IMR-90 (cell line): ENCODE measurements at places on chromosomes 16 and 17. TPM values are rescaled to one million over a fixed set of nuclear protein-coding genes. Genes with fewer than 3 reads are reported as not detected.

DNA sequence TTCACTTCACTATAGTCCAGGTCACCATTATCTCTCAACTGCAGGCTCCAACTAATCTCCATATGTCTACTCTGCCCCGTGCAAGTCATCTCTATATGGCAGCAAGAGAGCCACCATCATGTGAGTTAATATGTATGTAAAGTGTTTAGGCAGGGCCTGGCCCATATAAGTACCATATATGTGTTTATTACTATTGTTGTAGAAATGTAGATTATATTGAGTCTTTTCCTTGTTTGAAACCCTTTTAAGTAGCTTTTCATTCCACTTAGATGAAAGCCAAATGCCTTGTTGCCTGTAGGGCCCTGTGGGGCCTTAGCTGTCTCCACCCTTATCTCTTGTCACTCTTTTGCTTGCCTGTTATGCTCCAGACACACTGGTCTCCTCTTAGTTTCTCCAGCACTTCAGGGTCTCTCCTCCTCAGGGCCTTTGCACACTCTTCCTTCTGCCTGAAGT is 164.0 kb downstream of the PHKB start:
- H3K27me3 ChIP-seq, result no peaks in the 10 kb centered on the region
- no peak overlapping the region for H3K4me3 ChIP-seq
- no peaks in the 10 kb centered on the region for H3K4me1 ChIP-seq
- H3K36me3 ChIP-seq, result no peaks in the 10 kb centered on the region
- DNase-seq, result no peak

DNA sequence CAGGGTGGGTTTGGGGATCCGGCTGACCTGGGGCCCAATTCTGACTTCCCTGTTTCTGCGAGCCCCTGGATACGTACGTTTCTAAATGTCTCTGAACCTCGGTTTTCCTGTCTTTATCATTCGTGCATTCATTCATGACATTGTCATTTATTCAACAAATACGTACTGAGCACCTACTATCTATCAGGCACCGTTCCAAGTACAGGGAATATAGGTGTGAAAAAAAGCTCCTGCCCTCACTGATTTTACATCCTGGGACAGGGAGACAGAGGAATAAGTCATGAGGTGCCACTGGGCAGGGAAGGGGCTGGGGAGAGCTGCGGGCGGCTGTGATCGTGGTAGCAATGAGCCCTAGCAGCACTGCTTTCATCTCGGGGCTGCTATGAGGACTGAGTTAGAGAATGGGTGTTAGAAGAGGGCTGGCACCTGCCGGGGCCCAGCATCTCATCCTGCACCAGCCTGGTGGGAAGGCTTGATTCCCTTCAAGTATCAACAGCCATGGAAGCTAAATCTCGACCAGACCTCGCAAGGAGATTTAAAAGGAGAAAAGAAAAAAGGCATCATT is 88.3 kb upstream of the DNAH17 start:
- no peak for DNase-seq
- H3K36me3 ChIP-seq, result no peaks in the 10 kb centered on the region
- H3K4me3 ChIP-seq, result no peak overlapping the region
- peaks cover 6% of the 10 kb centered on the region for H3K27me3 ChIP-seq
- no peak overlapping the region for H3K27ac ChIP-seq
- peaks cover 2% of the 10 kb centered on the region; the same call in 1 of the 2 replicates for H3K4me1 ChIP-seq

DNA sequence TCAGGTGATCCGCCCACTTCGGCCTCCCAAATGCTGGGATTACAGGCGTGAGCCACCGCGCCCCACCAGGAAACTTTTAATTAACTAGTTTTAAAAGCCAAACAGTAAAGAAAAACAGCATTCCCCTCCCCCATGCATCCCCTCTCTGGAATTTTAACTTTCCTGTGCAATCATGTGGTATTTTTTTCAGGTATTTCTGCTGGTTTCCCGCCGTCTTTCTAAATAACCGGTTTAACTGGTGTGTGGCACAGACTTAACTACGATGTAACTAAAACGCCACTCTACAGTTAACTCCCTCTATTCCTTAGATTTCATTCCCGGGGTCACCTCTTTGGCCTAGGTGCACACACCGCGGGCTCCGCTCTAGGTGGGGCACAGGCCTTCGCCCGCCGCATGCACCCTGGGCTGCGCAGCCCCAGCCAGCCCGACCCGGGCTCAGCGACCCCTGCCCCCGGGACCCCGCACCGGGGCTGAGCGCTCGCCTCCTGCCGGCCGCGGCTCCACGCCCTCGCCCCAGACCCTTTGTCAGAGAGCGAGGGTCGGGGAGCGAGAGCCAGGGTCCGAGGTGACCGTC is 15.1 kb upstream of the UTP6 start:
- H3K4me1 ChIP-seq, result peaks cover 8% of the 10 kb centered on the region
- H3K27me3 ChIP-seq, result no peaks in the 10 kb centered on the region
- no peak overlapping the region for H3K27ac ChIP-seq
- no peak overlapping the region for H3K4me3 ChIP-seq
- H3K36me3 ChIP-seq, result no peaks in the 10 kb centered on the region

DNA sequence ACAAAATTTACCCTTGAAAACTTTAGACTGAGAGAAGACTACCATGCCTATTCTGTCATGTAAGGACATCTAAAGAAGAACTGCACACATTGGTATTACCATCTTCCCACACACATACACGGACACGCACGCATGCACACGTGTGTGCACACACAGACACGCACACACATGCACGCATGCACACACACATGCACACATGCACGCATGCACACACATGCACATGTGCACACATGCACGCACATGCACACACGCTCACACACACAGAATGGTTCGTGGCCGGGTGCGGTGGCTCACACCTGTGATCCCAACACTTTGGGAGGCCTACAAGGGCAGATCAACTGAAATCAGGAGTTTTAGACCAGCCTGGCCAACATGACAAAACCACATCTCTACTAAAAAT is 296.9 kb upstream of the HSBP1 start:
- no peak overlapping the region for H3K4me3 ChIP-seq
- DNase-seq, result no peak
- no peak overlapping the region for H3K27ac ChIP-seq
- H3K27me3 ChIP-seq, result no peaks in the 10 kb centered on the region
- H3K4me1 ChIP-seq, result no peaks in the 10 kb centered on the region
- H3K36me3 ChIP-seq, result no peaks in the 10 kb centered on the region

- H3K27ac ChIP-seq, result peak overlapping the region; percentile 30
- H3K4me3 ChIP-seq, result peak overlapping the region; percentile 76
- peaks cover 13% of the 10 kb centered on the region for H3K36me3 ChIP-seq
- peaks cover 37% of the 10 kb centered on the region for H3K27me3 ChIP-seq
Measured at GRCh38 chr16:1984347-1985225, 593 bp downstream of the GFER start.

- DNase-seq, result peak; percentile 72
- H3K27me3 ChIP-seq, result no peaks in the 10 kb centered on the region
- H3K4me1 ChIP-seq, result no peaks in the 10 kb centered on the region; the same call in 1 of the 2 replicates
- 0 out of 2 replicates have a peak overlapping the region, but pooled peaks have one; percentile 6 for H3K27ac ChIP-seq
- no peaks in the 10 kb centered on the region for H3K36me3 ChIP-seq
- no peak overlapping the region for H3K4me3 ChIP-seq
Measured at GRCh38 chr16:54373534-54374520, 87.2 kb upstream of the IRX3 start.

DNA sequence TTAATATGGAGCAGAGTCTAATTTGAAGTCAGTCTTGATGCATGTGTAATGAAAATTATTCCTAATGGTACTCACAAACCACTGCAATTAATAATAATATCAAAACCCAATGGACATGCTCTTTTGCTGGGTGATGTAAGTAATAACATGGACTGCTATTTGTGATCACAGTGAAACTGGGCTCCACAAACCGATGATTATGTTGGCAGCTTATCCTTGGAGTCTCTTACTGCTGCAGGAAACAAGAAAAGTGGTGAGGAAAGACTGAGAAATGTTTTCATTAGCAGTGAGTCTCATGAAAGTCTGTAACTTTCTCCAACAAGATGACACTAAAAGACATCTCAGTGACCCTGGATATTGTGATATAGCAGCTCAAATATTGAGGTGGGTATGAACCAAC is 45.2 kb downstream of the TMEM100 start:
- H3K4me3 ChIP-seq, result no peak overlapping the region
- H3K4me1 ChIP-seq, result no peaks in the 10 kb centered on the region
- H3K36me3 ChIP-seq, result no peaks in the 10 kb centered on the region
- H3K27ac ChIP-seq, result no peak overlapping the region

GRCh38 chr16:51161440-51162195 is 10.5 kb upstream of the SALL1 start:
- peaks cover 11% of the 10 kb centered on the region for H3K4me1 ChIP-seq
- DNase-seq, result peak; percentile 37
- peak overlapping the region; percentile 32; the same call in 1 of the 2 replicates for H3K27ac ChIP-seq
- H3K4me3 ChIP-seq, result no peak overlapping the region
- no peaks in the 10 kb centered on the region for H3K36me3 ChIP-seq

GRCh38 chr17:4357671-4358070 is 8.8 kb downstream of the UBE2G1 start:
- H3K36me3 ChIP-seq, result 0 out of 2 replicates have a peak, but pooled peaks cover 1% of the 10 kb centered on the region
- no peaks in the 10 kb centered on the region for H3K27me3 ChIP-seq
- no peak overlapping the region for H3K27ac ChIP-seq
- no peak overlapping the region for H3K4me3 ChIP-seq
- DNase-seq, result no peak
- H3K4me1 ChIP-seq, result peaks cover 4% of the 10 kb centered on the region; the same call in 1 of the 2 replicates

DNA sequence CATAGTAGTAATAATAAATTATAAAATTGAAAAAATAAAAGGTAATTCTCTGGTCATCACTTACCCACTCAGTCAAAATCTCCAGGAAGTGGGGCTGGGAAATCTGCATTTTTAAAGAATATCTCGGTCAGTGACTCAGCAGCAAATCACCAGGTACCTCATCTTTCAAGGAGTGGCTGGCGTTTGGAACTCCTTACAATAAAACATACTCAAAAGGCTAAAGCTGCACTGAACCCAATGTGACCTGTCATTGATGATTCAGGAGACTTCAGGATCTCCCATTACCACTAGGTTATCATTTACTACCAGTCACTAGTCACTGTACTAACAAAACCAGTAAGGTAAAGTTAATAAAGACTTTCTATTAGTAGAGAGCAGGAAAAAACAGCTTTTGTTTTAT is 21.5 kb upstream of the RFFL start:
- no peak overlapping the region for H3K27ac ChIP-seq
- no peaks in the 10 kb centered on the region for H3K27me3 ChIP-seq
- peak; percentile 72 for DNase-seq
- no peaks in the 10 kb centered on the region for H3K36me3 ChIP-seq

GRCh38 chr17:79087428-79088143 is 13.0 kb downstream of the ENGASE start:
- no peak overlapping the region for H3K27ac ChIP-seq
- DNase-seq, result peak; percentile 27
- H3K4me1 ChIP-seq, result no peaks in the 10 kb centered on the region
- no peak overlapping the region for H3K4me3 ChIP-seq
- H3K27me3 ChIP-seq, result no peaks in the 10 kb centered on the region

- H3K36me3 ChIP-seq, result no peaks in the 10 kb centered on the region
- no peak overlapping the region for H3K4me3 ChIP-seq
- peaks cover 52% of the 10 kb centered on the region for H3K27me3 ChIP-seq
Measured at GRCh38 chr16:3074860-3075522, 9.6 kb downstream of the IL32 start.

- H3K27me3 ChIP-seq, result no peaks in the 10 kb centered on the region
- H3K4me1 ChIP-seq, result no peaks in the 10 kb centered on the region
- peaks cover 40% of the 10 kb centered on the region for H3K36me3 ChIP-seq
- H3K4me3 ChIP-seq, result no peak overlapping the region
- DNase-seq, result no peak
Measured at GRCh38 chr17:75658237-75658636, 8.7 kb downstream of the RECQL5 start.

DNA sequence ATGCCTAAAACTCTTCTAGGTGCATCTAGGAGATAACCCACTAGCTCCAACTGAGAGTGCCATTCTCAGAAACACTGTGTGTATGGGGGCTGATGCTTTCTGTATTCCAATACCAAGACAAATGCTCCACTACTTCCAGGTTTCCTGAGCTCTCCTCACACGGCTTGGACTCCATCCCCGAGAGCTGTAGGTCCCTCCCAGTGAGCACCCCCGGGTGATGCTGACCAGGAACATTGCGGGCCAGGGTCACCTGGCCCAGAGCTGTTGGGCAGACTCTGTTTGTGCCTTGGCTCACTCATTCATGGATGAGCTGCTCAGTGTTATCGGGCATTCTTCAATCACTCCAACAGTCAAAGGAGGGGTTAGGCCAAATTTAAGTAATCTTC is 7.0 kb downstream of the CUEDC1 start:
- peak overlapping the region; percentile 89 for H3K27ac ChIP-seq
- H3K4me1 ChIP-seq, result peaks cover 28% of the 10 kb centered on the region
- no peak for DNase-seq
- H3K4me3 ChIP-seq, result no peak overlapping the region; the same call in 1 of the 2 replicates
- H3K27me3 ChIP-seq, result no peaks in the 10 kb centered on the region

DNA sequence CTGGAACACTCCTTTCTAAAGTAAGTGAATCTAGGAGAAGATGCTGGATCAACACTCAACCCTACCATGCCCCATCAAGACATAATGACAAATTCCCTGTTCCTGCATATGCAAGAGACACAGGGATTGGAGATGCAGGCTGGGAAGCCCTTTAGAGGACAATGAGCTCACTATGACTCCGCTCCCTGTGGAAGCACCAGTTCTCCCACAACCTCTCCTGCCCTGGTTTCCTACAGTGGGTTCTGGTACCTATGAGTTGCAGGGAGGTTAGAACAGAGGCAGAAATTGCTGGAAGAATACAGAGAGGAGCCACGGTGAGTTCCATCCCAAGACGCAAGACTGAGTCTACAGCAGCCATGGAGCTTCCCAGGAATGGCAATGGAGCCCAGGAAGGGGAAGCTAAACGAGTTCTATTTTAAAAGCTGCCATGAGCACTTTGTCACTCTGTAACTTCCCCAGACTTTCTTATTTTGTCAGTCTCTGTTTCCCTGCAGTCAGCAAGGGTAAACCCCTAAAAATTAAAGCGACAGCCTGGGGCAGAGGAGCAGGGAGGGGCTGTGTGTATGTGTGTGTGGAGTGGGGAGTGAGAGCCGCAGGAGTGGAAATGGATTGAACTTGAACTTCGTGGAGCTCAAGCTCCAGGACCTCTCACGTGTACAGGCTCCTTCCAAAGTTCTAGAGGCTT is 42.3 kb upstream of the PIK3R6 start:
- no peaks in the 10 kb centered on the region for H3K27me3 ChIP-seq
- no peaks in the 10 kb centered on the region for H3K36me3 ChIP-seq
- no peak overlapping the region for H3K27ac ChIP-seq
- no peaks in the 10 kb centered on the region for H3K4me1 ChIP-seq
- no peak for DNase-seq

GRCh38 chr16:15829460-15829859 is 27.4 kb downstream of the MYH11 start:
- no peaks in the 10 kb centered on the region for H3K36me3 ChIP-seq
- peaks cover 3% of the 10 kb centered on the region for H3K4me1 ChIP-seq
- H3K4me3 ChIP-seq, result no peak overlapping the region
- DNase-seq, result peak; percentile 68

- no peak overlapping the region for H3K4me3 ChIP-seq
- H3K27me3 ChIP-seq, result no peaks in the 10 kb centered on the region
- DNase-seq, result no peak
- H3K27ac ChIP-seq, result no peak overlapping the region
- H3K4me1 ChIP-seq, result no peaks in the 10 kb centered on the region; the same call in none of the 2 replicates
Measured at GRCh38 chr17:82440469-82440981, 10.0 kb downstream of the CYBC1 start.

The MKS1 gene
- 8.9 and 11.5 TPM in 2 replicates for total RNA-seq

The UMOD gene
- not detected in 2 replicates for total RNA-seq

The KRT33A gene
- total RNA-seq, result not detected in 2 replicates

The BAIAP3 gene
- total RNA-seq, result 0.36 and 0.56 TPM in 2 replicates

The SLFN5 gene
- total RNA-seq, result 48.9 and 64.2 TPM in 2 replicates

The INCA1 gene
- under 0.01 and 0.18 TPM in 2 replicates for total RNA-seq

The NLE1 gene
- total RNA-seq, result 23.7 and 24.4 TPM in 2 replicates

The ABCA8 gene
- 1.8 and 2.8 TPM in 2 replicates for total RNA-seq

The KRT34 gene
- 3.6 and 3.9 TPM in 2 replicates for total RNA-seq

The CD79B gene
- not detected in 2 replicates for total RNA-seq

The OR2C1 gene
- under 0.01 TPM in 1 of 2 replicates, not detected in the other for total RNA-seq

The GINS3 gene
- 5.0 and 5.4 TPM in 2 replicates for total RNA-seq

The MEOX1 gene
- total RNA-seq, result 0.72 and 0.83 TPM in 2 replicates

The SLC16A11 gene
- total RNA-seq, result not detected in 2 replicates

The APOBR gene
- total RNA-seq, result not detected in 2 replicates

The TSPAN10 gene
- 1.1 and 1.4 TPM in 2 replicates for total RNA-seq
